Stimulated activated CD8-positive, alpha-beta memory T cell treated with anti-CD3 and anti-CD28 coated beads, Interleukin-4, amount 100 ng/mL, for 1 hour (primary cell): ENCODE measurements at places on chromosomes 12 and 14.

DNA sequence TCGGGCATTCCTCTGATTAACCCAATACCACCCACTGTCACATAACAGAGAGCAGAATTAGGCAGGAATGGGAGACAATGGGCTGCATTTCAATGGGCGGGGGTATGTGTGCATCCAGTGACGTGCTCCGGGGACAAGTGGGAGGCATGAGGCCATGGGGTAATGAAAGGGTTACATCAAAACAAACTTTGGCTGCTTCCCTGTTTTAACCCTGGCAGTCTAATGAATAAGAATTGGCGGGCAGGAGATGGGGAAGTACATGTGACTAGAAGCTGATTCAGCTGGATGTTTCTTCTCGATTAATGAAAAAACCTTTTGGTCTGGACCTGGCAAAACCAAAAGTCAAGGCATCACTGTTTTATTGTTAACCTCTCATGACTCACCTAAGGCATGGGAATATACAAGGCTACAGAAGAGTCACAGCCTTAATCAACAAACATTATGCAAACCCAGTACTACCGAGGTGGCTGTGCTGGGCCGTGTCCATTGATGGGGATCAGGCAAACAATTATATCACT lies 44.2 kb downstream of the SOCS2 start:
- DNase-seq: no peak

GRCh38 chr14:62470935-62471334 lies 574.3 kb downstream of the KCNH5 start:
- no peak for DNase-seq

GRCh38 chr14:38835874-38836273 lies 267.2 kb downstream of the SEC23A start:
- no peak for DNase-seq

DNA sequence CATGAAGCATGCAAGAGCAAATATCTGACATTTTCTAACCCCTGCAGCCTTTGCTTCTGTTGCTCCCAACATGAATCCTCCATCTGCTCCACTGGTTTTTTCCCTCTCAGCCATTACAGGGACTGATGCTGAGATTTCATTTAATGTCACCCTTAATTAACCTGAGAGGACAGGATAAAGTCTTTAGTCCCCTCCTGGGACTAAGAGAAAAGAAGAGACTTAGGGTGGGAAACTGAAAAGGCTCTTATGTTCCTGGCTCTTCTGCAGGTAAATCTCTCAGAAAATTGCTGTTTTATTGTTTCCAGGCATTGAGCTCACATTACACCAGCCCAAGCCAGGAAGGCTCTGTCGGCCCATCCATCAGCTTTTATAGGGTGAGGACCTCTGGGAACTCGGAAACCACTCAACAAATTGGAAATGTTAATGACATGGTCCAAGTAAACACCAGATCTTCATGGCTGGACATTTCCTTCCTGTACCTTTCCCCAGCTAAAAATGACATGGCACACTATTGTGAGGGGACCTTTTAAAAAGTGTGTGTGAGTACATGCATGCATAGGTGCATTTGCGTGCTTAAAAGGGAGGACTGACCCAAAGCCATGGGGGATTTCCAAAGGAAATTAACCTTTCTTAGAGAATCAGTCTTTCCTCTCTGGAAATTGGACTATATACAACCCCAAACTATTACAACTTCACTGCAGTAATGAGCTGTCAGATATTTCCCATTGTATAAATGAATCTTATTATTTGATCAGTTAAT lies 408.1 kb upstream of the TMTC1 start:
- DNase-seq: no peak

- DNase-seq: no peak
Observed at GRCh38 chr12:56634242-56634836, 4.2 kb upstream of the BAZ2A start.

DNA sequence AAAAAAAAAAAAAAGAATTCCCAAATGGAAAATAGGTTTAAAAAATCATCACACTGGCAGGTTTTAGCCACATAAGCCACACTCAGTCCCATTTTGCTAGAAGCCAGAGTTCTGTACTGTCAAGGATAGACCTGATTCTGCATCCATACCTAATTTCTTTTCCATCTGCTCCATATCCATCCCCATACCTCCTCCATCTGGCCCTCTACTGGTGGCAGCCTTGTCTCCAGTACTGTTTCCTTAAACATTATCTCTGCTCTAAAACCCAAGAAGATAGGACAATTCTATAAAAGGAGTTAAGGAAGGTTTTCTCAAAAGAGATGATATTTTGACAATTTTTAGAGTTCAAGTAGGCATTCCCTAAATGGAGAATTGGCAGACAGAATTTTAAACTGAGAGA lies 26.0 kb upstream of the RXYLT1 start:
- DNase-seq: no peak

- DNase-seq: no peak
Observed at GRCh38 chr12:72869024-72869423, 596.9 kb downstream of the TRHDE start.

- no peak for DNase-seq
Observed at GRCh38 chr14:69610874-69611171, 573 bp upstream of the SUSD6 start.

DNA sequence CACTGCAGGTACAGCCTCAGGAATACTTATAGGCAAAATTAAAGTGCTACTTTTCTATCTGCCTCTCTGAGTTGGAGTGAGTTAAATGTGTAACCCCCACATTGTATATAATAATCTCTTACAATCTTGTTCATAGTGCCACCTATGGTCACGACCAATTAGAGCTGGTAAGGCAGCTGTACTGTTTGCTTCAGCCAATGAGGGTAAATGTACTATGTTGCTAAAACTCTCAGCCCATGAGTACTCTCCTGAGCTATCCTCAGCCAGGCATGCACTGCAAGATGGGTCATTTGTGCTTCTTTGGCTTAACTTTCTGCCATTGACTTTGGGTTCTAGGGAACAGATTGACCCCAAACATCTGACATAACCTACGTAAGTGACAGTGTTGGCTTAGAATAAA lies 15.0 kb upstream of the MDM2 start:
- no peak for DNase-seq

DNA sequence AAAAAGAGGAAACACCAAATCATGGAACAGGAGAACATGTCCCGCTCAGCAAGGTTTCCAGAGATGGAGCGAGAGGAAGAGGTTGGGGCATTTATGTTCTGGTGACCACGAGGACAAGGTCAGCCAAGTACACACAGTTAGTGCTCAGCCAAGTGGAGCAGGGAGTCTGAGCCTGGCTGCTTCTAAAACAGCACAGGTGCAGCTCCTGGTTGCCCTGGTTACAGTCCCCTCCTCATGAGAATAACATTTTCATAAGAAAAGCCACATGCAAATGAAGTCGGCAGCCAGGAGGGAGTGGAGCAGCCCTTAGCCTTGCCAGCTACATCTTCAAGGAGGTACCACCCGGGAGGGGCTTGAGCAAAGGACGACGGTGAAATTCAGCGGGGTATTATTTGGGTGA lies 81.8 kb downstream of the NOS1 start:
- DNase-seq: no peak

- DNase-seq: no peak
Observed at GRCh38 chr12:15829949-15830348, 40.8 kb upstream of the EPS8 start.

DNA sequence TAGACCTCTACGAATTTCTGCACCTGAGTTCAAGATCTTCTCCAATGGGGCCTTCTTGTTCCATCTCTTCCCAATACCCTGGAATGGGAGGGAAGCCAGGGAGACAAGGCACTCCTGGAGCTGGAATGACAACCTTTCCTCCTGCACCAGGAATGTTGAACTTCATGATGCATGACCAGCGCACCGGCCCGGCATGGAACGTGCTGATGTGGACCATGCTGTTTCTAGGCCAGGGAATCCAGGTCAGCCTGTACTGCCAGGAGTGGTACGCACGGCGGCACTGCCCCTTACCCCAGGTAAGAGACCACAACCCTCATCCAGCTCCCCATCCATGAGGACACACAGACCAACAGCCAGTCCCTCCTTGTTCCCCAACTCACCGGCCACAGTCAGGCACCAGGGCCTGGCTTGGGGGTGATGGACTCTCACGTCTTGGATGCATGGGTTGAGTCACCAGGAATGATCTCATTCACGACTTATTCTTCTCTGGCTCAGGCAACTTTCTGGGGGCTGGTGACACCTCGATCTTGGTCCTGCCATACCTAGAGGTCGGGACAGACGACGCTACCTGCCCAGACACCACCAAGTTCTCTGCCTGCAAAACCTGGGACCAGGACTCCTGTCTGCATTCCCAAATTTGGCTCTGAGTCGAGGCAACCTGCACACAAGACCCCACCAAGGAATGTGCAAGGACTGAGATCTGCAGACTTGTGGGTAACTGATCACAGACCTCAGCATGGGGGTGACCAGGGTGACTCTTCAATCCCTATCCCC lies 20.5 kb downstream of the SOAT2 start:
- no peak for DNase-seq

DNA sequence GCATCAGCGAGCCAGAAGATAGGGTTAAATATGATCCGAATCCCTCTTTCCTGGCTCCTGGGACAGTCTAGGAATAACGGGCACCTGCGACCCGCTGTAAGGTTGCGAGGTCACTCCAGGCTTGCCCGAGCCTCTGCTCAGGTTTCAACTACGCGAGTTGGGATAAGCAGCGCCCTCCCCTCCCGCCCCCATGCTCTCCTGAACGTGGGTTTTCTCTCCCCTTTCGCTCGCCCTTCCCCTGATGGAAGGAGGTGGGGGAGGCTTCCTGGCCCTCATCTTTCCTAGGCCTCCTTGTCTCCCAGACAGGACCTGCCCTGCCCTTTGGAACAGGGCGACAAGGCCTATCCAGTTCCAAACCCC lies 753 bp upstream of the ATP5MC2 start:
- DNase-seq: no peak

GRCh38 chr14:58750321-58751269 lies 112.8 kb downstream of the DACT1 start:
- DNase-seq: no peak

GRCh38 chr14:91354221-91354916 lies 63.3 kb downstream of the CCDC88C start:
- no peak for DNase-seq

DNA sequence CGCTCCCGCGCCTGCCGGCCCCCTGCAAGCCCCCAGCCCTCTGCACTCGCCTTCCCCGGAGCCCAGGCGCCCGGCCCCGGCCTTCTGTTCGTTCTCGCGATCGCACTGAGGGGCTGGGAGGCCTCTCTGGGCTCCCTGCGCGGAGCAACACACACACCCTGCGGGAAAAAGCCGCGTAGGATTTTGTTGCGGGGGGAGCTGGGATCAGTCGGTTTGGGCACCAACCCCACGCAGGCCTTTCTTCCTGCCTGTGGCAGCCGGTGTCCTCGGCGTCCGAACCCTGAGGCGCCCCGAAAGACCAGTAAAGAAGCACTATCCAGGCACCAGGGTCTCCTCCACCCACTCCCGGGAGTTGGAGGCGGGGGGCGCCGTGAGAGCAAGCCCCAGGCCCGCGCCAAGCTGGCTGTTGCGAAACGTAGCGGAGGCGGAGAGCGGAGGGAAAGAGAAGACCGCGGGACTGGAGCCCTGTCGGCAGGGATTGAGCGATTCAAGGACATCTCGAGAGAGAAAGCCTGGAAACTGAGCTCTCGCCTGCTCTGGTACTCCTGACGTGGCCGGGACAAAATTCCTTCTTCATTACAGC lies 1.9 kb upstream of the HOXC5 start:
- no peak for DNase-seq
